Glutamatergic neuron (in vitro differentiated cells): ENCODE measurements at places on chromosomes 13 and 19. TPM values are rescaled to one million over a fixed set of nuclear protein-coding genes. Genes with fewer than 3 reads are reported as not detected.

Gene NLRP9
- total RNA-seq = not detected

Gene SYNE4
- total RNA-seq = 2.0 TPM

Gene SBK3
- not detected for total RNA-seq

Gene PLPP2
- total RNA-seq = 0.64 TPM

Gene PRKCG
- 33.1 TPM for total RNA-seq

Gene PRR19
- total RNA-seq = 1.6 TPM

Gene ADAMTSL5
- total RNA-seq = 0.83 TPM

GRCh38 chr13:78603240-78603957 lies at the start of gene POU4F1:
Gene POU4F1 (minus strand): TSS chr13:78603552. CDS start chr13:78603326, 226 bp downstream.
- DNase-seq = peak; percentile 95

DNA sequence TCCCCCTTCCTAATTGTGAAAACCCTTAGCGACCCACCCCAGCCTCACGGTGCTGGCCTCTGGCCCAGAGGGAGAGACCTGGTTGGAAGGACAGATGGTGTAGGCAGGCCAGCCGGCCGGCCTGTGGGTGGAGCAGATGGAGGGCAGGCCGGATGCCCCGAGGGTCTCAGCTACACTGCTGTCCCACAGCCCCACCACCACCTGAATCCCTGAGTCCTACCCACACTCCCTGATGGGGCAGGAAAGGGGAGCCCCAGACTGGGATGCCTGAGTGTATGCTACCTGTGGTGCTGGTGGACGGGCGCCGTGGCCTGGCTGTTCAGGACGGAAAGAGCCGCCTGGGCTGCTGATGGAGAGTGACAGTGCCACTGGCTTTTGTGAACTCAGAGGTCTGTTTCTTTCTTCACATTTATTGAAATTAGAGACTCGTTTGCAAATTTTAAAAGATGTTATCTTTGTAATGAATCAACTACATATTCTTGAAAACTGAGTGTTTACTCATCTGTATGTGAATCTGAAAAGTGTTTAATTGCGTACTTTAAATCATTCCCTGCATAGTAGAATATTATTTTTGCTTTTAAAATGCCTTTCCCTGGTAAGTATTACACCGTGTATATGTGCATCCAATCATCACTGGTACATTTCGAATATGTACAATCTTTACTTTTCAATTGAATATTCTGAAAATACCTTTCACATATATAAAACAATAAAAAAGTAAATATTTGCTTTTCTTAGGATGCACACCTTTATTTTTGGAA lies 35.7 kb downstream of the TFDP1 start:
- DNase-seq = peak; percentile 77

GRCh38 chr13:110436276-110436675 lies 125.2 kb downstream of the RAB20 start:
- no peak for DNase-seq

- DNase-seq = peak; percentile 54
Observed at GRCh38 chr19:48624791-48625723, 5.8 kb downstream of the SPHK2 start.

- peak; percentile 17 for DNase-seq
Observed at GRCh38 chr13:71320452-71320851, 546.6 kb downstream of the DACH1 start.

- DNase-seq = no peak
Observed at GRCh38 chr19:16476401-16476800, 4.6 kb upstream of the EPS15L1 start.
